Stimulated activated CD8-positive, alpha-beta memory T cell treated with anti-CD3 and anti-CD28 coated beads, Interleukin-15, amount 100 ng/mL, for 48 hours (primary cell): ENCODE measurements at places on chromosomes 5 and 9.
A peak's percentile ranks its signal among the peaks of the same experiment; 100 is the strongest.

DNA sequence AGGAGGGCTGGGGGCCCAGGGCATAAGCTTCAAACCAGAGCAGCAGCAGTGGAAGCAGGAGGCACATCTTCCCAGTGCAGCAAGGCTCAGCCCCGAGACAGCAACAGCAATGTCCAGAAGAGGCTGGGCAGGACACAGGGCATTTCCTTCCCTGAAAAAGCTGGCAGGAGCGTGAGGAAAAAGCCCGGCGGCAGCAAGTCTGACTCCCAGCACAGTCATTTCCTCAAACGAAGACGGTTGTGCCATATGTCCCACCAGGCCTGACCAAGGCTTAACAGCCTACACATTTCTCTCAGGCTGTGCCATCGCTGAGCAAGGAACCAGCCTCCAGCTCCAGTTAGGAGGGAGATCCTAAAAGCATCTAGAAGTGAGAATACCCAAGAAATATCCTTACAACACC, 74.5 kb downstream of the APTX start:
- no peak for DNase-seq

- no peak for DNase-seq
Measured at GRCh38 chr5:113047234-113047633, 70.6 kb downstream of the DCP2 start.

DNA sequence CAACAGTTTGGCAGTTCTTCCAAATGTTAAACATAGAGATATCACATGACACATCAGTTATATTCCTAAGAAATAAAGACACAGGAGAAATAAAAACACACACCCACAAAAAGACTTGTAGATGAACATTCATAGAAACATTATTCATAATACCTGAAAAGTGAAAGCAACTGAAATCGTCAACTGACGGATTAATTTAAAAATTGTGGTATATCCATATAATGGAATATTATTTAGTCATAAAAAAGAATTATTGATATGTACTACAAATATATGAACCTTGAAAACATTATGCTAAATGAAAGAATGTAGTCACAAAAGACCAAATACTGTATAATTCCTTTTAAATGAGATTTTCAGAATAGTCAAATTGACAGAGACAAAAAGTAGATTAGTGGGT, 330.2 kb upstream of the CD180 start:
- DNase-seq: no peak

GRCh38 chr9:131188976-131189375, 63.6 kb downstream of the NUP214 start:
- DNase-seq: no peak

DNA sequence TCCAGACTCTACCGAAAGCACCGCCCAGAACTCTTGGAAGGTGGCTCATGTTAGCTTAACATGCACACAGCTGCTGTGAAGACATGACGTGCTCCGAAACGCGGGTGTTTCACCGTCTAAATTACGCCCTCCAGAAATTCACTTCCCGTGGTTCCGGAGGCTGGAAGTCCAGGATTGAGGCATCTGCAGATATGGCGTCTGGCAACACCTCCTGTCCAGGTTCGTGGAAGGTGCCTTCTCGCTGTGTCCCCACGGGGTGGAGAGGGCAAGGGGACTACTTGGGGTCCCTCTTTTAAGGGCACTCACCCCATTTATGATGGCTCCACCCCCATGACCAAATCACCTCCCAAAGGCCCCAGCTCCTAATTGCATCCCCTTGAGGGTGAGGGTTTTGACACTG, 348.0 kb upstream of the IRX2 start:
- DNase-seq: no peak

DNA sequence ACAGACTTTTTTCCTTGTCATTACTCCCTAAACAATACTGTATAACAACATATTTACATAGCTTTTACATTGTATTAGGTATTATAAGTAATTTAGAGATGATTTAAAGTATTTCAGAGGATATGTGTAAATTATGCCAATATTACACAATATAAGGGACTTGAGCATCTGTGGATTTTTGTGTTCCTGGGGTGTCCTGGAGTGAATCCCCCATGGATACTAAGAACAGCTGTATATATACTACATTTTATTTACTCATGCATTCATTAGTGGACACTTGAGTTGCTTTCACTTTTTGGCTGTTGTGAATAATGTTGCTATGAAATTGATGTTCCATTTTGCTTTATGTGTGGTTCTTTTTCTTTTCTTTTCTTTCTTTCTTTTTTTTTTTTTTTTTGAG, 348.8 kb downstream of the SH3GL2 start:
- no peak for DNase-seq

- no peak for DNase-seq
Measured at GRCh38 chr9:97735070-97735600, 38.0 kb upstream of the XPA start.

DNA sequence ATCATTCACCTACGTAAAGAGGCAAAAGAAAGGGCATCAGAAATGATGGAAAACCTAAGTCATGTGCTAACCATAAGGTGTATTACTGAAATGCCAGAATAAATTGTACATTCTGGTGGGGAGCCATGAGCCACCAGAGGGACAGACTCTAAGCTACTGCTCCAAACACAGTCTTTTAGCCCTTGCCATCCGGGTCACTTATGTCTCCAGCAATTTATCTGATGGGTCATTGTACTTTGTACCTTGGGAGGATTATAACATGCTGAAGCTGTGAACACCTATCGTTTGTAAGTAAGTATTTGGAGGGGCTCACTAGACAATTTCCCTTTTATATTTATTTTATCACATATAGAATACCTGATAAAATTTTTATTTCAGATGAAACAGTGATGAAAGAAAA, 495.1 kb downstream of the KIF4B start:
- no peak for DNase-seq

- DNase-seq: no peak
Measured at GRCh38 chr9:87381050-87381711, 116.5 kb upstream of the DAPK1 start.

GRCh38 chr5:112418659-112419163, 366 bp downstream of the EPB41L4A start:
- no peak for DNase-seq

- peak; percentile 1 for DNase-seq
Measured at GRCh38 chr9:306907-307306, 92.2 kb downstream of the DOCK8 start.

- DNase-seq: peak; percentile 65
Measured at GRCh38 chr9:105359892-105360291, 87.9 kb upstream of the FSD1L start.

- no peak for DNase-seq
Measured at GRCh38 chr5:147484708-147485020, 25.2 kb downstream of the DPYSL3 start.

- no peak for DNase-seq
Measured at GRCh38 chr5:159978358-159978757, 30.6 kb upstream of the TTC1 start.

- no peak for DNase-seq
Measured at GRCh38 chr9:38318759-38319495, 73.6 kb upstream of the ALDH1B1 start.

DNA sequence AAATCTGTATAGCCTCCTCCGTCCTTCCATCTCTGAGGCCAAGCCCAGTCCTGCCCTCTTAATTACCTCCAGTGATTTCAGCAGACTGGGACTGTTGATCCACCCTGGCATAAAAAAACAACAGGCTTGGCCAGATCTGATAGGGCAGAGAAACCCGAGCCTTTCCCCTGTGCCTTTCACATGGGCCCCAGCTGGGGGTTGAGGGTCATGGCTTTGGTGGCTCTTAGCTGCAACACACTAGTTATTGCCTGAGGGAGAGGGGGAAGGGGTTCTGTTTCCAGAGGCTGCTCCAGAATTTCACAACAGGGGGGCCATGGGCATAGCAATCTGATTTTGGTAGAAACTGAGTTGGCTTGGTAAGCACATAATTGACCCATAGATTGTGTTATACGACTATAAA, 21.2 kb upstream of the PANK3 start:
- no peak for DNase-seq
